Renal pelvis (tissue), 12 donors: ENCODE measurements at places on chromosomes 13 and 19.

GRCh38 chr13:31014456-31014855 lies 82.0 kb downstream of the TEX26 start:
- DNase-seq: no peak

GRCh38 chr19:58351990-58352755 lies 1.1 kb downstream of the A1BG start:
- no peak for DNase-seq

DNA sequence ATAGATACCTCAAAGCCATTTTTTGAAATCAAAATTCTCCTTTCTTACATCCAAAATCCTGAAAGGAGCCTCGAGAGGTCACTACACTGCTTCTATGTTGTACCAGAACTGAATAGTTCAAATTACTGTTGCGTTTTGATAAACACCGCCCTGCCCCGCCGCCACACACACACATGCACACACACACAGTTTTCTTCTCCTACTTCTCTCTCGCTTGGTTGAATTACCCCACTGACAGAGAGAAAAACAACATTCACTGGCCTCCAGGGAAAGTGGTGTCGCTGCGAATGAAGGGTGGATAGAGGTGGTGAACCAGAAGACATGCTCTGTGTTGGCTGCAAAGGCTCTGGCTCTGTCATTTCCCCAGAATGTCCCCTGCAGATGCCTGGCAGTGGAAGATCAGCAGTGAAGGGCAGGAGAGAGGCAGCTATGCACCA lies 183.4 kb upstream of the RFC3 start:
- DNase-seq: no peak

DNA sequence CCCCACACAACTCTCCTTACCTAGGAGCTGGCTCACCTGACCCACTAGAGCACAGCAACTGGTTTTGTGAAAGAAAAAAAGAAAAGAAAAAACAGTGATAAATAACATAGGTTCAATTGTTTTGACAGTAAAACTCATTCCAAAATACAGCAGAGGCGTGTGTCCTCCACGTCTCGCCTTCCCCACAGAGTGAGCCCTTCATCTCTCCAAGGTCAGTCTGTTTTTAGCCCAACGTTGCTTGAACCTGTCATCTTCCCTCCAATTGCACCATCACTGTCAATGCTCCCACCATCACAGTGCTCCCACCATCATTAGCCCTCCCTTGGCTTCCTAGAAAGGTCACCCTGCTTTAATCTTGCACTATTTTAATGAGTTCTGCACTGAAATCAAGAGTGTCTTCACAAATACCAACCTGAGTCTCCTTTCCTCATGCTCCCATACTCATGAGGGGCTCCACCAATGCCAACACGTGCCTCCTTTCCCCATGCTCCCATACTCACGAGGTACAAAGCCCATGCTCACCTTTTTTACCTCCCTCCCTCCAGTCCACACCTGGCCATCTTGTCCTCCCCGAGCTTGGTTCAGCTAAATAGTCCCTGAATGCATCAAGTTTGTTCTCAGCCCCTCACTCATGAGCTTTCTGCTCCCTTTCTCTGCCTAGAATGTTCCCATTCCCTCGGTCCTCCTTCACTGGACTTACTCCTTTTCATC lies 103.7 kb downstream of the IRS2 start:
- no peak for DNase-seq

DNA sequence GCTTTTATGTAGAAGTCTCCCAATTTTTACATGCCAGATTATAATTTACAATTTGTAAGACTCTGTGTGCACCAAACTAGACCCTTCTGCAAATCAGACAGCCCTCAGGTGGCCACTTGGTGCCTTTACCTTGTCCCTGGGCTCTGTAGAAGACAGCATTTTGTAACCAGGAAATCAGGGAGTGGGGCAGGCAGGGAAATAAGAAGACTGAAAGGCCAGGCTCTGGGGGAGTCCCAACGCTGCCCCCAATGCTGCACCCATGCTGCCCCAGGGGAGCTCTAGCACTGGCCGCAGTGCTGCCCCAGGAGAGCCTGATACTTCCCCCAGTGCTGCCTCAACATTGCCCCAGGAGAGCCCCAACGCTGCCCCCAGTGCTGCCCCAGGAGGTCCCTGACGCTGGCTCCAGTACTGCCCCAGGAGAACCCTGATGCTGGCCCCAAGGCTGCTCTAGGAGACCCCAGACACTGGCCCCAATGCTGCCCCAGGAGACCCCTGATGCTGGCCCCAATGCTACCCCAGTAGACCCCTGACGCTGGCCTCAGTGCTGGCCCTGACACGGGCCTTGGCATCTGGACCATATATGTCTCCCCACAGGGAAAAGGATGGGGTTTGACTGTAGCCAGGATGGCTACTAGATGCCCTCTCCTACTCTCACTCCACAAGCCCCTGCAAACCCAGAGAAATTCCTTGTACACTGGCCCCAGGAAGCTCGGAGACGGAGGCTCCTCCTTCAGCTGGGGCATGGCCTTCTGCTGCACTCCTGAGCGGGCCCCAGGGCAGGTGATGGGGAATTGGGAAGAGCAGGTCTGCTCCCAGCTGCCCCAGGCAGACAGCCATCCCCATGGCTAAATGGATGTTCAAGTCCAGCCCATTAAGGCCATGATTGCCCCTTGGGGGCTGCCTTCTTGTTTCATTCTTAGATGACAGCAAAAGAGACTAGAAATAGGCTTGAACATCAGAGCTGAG lies 23.6 kb downstream of the VSTM2B start:
- no peak for DNase-seq

DNA sequence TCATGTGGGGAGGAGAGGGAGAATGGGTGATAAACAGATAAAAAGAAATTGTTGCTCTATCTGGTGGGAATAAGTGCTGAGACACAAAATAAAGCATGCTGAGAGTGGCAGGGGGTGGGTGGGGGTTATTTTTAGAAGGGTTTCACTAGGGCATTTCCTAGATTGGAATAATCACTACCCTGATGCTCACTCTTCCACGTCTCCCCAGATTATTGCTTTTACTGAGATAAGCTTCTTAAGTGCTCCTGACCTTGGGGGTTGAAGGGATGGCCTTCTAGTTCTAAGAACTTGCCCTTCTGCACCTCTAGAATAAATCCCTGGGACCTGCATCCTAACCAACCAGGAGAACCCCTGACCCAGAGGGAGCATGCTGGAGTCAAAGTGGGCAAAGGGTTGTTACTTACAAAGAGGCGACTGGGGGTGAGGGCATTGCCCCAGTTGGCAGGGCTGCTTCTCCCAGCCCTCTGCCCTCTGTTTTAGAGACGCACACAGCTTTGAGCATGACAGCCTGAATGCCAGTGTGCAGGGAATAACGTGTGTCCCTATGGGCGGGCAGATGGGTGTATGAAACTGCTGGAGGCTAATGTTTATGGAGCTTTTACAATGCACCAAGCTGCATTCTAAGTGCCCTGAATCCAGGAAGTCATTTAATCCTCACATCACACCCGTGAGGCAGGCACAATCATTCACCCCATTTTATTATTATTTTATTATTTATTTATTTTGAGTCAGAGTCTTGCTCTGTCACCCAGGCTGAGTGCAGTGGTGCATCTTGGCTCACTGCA lies 743 bp downstream of the RDH8 start:
- DNase-seq: no peak

- no peak for DNase-seq
Measured at GRCh38 chr13:95058680-95059079, 242.6 kb downstream of the ABCC4 start.
